ENCODE measurements at places on chromosomes 11 and 22.

DNA sequence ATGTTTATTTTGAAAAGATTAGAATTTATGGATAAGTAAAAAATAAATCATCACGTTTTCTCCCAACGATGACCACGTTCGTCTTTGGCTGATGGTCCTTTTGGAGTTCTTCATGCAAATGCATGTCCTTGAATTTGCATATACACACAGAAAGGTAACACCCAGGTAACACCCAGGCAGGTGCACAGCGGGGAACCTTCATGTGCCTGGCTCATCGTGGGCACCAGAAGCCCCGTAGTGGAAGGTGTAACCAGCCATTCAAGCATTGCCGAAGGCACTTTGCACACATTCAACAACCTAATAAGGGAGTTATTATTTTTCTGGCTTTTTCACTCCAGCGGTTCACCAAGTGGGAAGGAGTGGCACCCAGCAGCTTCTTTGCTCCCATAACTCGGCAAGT, 404.6 kb downstream of the TBC1D22A start:
- DNase-seq: no peak

GRCh38 chr11:131683666-131684065, 313.3 kb downstream of the NTM start:
- DNase-seq: no peak

DNA sequence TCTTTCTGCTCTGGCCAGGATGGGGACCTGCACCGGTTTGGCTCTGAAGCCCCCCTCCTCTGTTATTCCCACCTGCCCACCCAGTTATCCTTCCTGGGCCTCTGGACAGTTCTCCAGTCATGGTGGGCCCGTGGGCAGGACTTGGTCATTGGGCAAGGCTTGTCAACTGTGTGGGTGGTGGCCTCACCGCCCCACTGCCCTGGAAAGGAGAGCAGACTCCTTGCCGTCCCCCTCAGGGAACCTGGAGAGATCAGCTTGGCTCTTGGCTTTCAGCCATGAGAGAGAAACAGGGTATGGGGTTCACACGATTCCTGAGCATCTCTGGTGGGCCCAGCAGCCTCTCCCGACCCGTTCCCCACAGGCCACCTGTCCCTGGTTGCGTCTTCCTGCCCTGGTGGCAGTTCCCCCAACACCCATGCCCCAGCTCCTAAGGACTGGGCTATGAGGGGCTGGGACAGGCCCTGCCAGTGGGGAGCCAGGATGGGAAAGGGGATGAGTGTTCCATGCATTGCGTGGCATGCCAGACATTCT, 92.3 kb downstream of the MORC2 start:
- peak; percentile 8 for DNase-seq

GRCh38 chr11:38402063-38402462, 1804.0 kb upstream of the RAG2 start:
- DNase-seq: no peak

GRCh38 chr11:105935791-105936190, 86.2 kb downstream of the MSANTD4 start:
- no peak for DNase-seq

- DNase-seq: no peak
These were observed 325.8 kb downstream of the C11orf87 start for GRCh38 chr11:109747839-109748238.

DNA sequence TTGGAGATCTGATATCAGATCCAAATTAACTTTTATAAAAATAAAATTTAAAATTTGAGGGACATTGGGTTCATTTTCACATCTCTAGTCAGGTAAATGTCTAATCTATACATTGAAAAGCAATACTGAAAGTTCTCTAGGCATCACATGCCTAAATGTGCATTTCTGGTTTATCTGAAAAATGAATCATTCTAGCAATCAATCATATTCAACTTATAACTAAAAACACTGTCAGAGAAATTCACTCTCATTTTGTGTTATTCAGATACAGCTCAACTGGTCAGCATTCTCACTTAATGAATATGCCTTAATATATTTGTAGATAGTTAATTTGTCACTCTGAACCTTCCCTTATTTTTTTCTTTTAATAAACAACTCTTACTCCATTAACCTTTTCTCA, 243.2 kb downstream of the CASP12 start:
- no peak for DNase-seq

- peak; percentile 15 for DNase-seq
These were observed 58.2 kb downstream of the RBX1 start for GRCh38 chr22:41009222-41009948.

DNA sequence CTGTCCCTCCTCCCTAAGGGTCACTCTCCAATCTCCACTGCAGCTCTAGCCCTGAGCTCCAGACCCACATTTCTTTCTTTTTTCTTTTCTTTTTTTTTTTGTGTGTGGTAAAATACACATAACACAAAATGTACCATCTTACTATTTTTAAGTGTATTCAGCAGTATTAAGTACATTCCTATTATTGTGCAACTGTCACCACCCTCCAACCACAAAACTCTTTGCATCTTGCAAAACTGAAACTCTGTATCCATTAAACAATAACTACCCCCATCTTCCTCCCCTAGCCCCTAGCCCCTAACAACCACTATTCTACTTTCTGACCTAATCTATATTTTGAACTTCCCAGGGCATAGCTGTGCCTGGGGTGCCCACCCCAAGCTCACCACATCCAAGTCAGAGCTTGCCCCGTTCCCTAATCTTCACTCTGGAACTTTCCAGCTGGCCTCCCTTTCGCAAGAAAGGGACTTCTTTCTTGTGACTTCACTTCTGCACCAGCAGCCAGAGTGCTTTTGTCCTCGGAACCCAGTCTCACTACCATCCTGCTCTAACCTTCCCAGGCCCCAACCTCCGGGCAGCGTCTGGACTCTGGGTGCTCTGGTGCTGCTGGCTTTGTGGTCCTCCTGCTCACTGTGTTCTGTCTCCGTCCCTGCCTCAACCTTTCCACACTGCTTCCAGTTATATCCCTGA, 30.7 kb downstream of the PARVG start:
- DNase-seq: no peak

DNA sequence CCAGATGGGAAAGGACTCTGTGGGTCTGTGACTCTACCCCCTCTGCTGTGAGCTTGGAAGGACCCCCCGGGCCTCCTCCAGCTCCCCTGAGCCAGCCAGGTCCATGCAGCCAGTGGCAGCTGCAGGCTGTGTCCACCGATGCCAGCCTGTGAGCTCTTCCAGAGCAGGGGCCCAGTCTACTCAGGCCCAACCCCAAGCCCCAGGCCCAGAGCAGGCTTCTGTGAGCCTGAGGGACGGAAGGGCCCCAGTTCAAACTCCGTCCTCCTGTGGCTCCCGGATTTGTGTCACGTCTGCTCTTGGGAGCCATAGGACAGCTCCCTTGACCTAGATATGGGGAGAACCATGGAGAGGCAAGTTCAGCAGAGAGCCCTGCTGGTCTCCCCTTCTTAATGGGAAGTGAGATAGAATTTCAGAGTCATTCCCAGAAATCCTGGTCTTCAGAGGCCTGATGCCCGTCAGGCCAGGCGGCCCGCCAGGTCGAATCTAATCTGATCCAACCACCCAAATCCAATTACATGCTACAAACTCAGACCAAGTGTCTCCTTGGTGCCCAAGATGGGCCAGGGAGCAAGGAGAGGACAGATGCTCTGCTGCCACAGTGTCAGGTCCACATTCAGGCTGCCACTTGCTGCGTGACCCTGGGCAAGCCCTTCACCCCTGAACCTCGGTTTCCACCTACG, 75.1 kb downstream of the SCUBE1 start:
- no peak for DNase-seq

- no peak for DNase-seq
These were observed 44.5 kb downstream of the TRAF6 start for GRCh38 chr11:36465449-36466163.

DNA sequence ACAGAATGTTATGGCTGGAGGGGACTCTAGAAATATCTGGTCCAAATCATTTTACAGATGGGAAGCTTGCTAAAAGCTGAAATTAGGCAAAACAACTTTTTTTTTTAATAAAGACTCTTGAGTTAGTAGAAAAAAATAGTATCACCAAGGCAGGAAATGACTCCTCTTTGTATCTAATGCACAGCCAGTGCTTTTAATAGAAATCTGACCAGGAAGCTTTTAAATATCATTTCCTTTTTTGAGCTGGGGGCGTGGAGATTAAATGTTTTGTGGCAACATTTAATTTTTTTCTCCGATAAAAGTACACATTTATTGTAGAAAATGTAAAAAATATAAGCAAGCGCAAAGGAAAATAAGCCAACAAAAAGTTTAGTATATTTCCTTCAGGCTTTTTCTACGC, 22.5 kb downstream of the TRAF6 start:
- DNase-seq: no peak

DNA sequence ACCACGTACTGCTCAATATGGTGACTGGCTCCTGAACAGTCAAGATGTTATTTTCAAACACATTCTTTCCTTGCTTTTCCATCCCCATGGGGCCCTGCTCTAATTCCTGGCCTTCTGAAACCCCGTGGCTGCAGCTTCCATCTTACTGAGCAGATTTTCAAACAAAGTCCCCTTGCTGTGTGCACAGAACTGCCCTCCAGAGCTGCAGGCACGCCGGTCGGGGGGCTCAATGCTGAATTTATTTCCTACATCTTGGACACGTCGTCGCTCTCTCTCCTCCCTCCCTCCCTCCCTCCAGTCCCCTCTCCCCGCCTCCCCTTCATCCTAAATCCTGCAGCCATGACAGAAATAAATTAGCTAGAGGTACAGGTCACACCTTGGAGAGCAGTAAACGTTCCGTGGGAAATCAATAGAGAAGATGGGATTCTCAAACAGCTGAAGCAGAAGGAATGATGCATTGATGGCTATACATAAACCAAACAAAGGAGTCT, 243.1 kb upstream of the BLID start:
- DNase-seq: no peak

- no peak for DNase-seq
These were observed 193.4 kb upstream of the BLID start for GRCh38 chr11:122309262-122309925.

GRCh38 chr11:32817181-32817851, 12.4 kb upstream of the PRRG4 start:
- no peak for DNase-seq

DNA sequence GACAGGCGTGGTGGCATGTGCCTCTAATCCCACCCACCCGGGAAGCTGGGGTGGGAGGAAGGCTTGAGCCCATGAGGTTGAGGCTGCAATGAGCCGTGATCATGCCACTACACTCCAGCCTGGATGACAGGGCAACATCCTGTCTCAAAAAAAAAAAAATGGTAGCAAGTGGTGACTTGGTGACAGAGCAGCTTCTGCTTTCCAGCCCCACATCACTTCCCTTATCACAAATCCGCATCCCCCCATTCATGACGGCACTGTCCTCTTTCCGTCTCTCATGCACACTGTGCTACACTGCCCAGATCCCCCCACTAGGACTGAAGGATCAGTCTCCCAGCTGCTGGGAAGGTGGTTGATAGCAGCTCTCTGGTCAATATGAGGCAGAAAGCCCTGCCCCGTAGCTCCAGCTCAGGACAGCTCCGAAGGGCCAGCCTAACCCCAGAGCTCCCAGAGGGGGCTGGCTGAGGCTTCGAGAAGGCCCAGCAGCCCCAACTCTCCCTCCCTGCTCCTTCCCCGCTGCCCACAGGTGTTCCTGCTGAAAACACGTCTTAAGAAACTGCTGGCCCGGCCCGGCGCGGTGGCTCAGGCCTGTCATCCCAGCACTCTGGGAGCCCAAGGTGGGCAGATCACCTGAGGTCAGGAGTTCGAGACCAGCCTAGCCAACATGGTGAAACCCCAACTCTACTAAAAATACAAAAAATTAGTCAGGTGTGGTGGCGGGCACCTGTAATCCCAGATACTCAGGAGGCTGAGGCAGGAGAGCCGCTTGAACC, 15.9 kb downstream of the PGA5 start:
- no peak for DNase-seq

DNA sequence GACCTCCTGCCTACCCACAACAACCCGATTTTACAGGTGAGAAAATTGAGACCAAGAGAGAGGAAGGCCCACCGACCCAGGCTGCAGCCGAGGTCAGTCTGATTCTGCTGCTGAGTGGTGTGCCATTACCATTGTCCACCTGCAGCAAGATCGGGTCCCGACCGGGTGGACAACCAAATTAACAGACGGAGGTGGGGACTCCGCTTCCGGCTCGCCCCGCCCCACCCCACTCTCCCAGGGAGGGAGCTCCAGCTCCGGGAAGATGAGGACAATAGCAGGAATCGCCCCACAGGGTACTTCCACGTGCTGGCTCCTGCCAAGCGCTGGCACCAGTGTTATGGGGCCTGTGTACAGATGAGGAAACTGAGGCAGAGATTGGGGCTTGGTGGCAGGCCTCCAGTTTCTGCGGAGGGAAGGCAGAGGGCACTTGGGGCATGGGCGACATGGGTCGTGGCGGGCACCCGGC, 425 bp upstream of the KDELR3 start:
- DNase-seq: peak; percentile 55

GRCh38 chr11:33063326-33063881, 24.0 kb downstream of the TCP11L1 start:
- no peak for DNase-seq

- no peak for DNase-seq
These were observed 348.2 kb downstream of the GUCY1A2 start for GRCh38 chr11:106670069-106670468.

DNA sequence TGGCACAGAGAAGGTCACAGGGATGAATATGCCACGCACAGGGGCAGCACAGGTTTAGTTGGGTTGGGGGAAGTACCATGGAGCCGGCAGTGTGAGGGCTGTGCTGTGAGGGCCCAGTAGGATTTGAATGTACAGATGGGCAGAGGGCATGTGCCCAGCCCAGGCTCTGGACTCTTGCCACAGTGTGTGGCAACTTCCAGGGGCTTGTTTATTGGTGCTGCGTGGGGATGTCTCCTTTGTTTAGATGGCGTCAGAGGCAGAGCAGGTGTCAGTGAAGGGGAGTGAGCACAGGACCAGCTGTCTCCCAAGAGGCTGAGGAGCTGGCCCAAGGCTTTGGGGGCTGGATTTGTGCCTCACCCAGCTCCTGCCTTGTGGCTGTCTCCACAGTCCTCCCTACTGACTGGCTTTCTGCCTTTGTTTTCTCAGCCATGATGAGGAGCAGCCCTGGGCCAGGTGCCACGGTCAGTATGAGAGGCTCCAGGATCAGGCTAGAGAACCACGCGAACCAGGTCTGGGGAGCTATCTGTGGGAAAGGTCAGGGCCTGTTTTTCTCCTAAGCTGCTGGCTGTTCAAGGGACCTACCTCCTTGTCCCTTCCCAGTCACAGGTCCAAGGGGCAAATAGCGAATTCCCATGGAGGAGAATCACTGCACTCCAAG, 21.9 kb downstream of the SUN2 start:
- DNase-seq: peak; percentile 72

DNA sequence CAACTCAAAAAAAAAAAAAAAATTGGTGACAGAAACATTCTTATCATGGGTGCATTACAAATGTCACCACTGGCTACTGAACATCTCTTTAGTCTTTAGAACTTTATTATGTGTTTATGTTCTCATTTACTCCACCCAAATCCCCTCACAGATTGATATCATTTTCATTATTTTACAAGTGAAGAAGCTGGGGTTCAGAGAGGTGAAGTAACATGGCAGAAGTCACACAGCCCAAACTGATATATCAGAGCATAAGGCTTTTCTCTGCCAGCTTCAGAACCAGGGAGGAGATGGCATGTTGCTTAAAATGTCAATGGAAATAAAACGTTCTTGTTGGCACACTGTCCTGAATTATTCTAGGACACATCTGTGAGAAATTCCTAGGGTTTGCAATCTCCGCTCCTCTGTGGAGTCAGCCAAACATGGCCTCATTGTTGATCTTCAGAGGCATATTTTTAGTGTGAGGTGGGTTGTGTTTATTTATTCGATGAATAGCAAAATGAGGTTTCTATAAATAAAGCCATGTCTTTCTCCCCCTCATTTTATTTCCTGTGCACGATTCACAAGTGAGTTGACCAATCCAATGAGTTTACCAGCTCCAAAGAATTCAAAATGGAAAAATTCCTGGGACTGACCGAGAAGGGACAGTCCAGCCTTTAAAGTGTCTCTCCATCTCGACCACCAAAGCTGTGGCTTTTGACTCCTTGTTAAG, 72.9 kb upstream of the ANO1 start:
- no peak for DNase-seq

Data from left colon (tissue), 2 donors.